ENCODE measurements at places on chromosomes 7 and 10.

DNA sequence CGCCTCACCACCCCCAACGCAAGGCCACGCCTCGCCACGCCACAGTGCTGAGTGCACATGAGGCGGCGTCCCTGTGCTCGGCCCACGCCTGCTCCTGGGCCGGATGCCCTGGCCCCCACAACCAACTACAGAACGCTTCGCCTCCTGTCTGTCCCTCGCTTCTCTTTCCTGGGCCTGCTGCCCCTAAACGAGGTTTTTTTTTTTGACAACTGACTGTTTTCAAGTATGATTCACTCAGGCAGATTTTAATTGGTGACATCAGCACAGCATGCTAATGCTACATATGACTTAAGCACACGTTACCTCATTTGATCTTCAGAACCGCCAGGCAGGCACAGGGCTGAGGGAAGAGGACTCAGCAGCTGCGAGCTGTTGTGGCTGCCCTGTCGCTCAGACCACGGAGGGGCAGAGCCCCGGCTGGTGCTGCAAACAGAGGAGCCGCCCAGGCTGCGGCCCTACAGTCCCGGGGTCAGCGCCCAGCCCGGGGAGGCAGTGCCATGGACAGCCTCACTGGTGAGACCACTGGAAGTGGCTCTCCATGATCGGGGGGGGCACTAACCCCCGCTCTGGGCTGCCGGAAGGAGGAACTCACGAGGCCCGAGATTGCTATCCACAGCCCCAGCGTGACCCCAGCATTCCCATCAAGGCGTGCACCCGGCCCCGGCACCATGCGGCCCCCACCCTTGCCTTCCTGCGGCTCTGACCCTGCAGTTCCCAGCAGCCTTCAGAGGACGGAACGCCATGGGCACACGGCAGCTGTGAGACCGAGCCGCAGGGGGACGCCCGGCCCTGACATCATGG is 212.8 kb downstream of the MAD1L1 start:
- no peak for DNase-seq

GRCh38 chr7:103680161-103681144 is 234.4 kb upstream of the SLC26A5 start:
- no peak for DNase-seq

GRCh38 chr7:12257582-12257981 is 46.5 kb downstream of the TMEM106B start:
- no peak for DNase-seq

DNA sequence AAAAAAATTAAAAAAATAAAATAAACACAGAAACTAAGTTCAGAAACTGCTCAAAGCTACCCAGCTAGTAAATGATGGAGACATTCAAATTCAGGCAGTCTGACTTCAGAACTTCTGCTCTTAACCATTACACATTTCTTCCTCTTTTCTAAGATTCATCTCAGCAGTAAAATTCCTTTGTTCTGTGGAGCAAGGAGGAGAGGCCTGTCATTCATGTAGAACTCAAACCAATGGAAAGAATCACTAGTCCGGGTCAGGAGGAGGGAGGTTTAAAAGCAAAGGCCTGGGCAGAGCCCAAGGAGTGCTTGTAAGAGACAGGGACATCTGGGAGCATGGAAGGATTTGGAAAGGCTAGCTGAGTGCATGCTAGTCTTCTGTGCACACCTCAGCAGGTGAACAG is 37.9 kb upstream of the DNAJB12 start:
- no peak for DNase-seq

- no peak for DNase-seq
Measured at GRCh38 chr10:14717552-14717951, 57.1 kb downstream of the FAM107B start.

- DNase-seq = no peak
Measured at GRCh38 chr7:107693396-107693795, 32.8 kb downstream of the SLC26A4 start.

DNA sequence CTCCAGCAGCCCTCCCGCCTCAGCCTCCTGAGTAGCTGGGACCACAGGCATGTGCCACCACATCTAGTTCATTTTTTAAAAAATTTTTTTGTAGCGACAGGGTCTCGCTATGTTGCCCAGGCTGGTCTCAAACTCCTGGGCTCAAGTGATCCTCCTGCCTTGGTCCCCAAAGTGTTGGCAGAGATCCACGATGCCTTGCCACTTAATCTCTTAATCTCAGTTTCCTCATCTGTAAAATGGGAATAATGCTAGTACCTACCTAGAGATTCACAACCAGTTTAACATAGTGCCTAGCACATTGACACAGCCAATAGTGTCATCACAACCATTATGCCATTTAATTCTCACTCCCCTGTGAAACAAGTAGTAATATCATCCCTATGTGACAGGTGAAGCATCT is 4.8 kb upstream of the CPA4 start:
- DNase-seq = no peak

DNA sequence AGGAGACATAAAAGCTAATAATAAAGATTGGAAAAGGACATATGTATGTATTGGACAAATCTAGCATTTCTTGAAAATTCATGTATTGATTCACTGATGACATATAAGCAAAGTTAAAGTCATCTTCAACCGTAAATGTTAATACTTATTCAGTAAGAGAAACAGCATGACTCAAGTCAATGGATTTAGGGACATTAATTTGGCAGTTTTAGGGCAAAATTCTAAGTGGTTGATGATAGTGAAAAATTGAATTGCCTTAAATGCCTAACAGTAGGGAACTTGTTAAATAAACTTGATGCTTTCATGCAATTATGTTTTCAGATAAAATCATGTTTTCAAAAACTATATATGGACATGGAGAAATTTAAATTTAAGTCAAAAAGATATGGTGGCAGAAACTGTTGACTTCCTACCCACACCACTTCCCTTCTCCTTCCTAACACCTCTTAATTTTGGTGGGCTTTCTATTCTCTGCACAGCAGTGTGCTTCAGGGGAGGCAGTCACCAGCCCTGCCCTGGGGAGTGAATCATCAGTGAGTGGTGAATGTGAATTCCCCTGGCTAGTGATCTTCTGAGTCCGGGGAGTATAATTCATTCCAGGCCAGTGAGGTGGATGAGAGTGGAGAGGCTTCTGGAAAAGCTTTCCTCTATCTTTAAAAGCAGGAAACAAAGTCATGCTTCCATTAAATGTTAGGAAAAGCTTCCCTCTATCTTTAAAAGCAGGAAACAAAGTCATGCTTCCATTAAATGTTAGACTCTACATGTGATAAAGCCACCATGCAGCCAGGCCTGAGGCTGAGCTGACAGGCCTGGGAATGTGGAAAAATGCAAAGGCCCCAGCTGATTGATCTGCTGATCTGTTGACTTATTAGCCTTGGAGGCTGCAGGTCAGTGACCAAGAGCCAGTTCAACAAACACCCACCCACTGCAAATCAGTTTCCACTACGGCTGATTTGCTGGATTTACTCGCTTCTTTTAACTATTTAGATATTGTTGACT is 25.2 kb upstream of the ITGB1 start:
- DNase-seq = no peak

Data from stimulated activated CD8-positive, alpha-beta memory T cell treated with anti-CD3 and anti-CD28 coated beads, Interleukin-2, amount 100 ng/mL, for 1 hour (primary cell).